ENCODE measurements at places on chromosomes 16 and 17.

- no peak for DNase-seq
Measured at GRCh38 chr16:23519282-23519681, 9.0 kb upstream of the GGA2 start.

DNA sequence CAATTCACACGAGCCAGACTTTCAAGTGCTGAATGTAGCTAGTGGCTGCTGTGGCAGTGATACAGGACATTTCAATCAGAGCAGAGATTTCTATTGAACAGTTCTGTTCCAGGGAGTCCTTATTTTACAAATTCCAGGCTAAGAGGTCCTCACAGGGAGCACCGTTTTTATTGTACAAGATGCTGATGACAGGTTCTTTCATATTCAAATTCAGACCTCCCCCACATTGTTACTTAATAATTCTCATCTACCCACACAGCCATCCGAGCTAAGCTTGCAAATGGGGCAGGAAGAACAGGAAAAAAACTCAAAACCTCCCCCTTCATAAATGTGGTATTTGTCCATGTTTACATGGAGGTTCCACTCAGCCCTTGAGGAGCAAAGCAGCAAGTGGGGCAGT is 9.8 kb downstream of the GABARAPL2 start:
- DNase-seq = no peak

DNA sequence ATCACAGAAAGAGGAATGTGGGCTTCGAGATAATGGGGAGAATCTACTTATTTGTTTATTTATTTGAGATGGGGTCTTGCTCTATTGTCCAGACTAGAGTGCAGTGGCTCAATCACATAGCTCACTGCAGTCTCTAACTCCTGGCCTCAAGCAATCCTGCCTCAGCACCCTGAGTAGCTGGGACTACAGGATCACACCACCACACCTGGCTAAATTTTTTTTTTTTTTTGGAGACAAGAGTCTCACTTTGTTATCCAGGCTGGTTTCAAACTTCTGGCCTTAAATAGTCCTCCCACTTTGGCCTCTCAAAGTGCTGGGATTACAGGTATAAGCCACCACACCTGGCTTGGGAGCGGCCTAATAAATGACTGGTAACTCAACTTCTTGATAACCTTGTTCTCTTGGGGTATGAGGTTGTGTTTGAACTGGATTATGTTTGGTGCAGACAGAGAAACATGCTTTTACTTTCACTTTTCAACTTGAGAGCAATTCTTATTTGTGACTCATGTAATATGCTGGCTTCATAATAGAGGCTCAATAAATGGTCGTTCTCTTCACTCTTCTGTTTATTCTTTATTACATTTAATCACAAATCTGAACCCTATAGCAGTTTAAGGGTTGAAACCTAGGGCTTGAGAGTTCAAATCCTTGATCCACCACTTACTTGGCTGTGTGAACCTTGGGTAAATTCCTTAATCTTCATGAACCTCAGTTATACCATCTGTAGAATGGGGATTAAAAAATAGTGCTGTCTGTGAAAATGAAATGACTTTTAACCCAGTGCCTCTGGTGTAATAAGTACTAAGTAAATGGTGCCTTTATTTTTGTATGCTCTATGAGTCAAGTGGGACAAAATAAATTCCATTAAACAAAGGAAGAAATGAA is 129.1 kb upstream of the HS3ST2 start:
- DNase-seq = peak; percentile 55

- no peak for DNase-seq
Measured at GRCh38 chr17:47829870-47830269, 1.5 kb downstream of the MRPL10 start.

DNA sequence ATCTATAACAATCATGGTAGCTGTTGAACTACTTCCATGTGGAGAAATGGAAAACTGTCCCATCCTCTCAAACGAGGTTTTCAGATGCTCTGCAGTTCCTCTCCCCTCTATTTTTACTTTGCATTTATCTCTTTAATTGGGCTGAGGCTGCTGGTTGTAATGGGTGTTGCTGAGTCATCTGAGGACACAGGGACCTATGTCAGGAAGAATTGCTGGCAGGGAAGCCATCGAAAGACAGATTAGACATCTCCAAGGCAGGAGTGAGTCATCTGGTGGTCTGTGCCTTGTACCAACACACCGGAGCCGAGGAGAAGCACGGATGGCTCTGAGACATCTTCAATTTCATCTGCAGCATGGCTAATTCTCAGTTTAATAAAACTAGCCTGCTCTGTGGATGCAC is 394.5 kb downstream of the GRIN2A start:
- no peak for DNase-seq

DNA sequence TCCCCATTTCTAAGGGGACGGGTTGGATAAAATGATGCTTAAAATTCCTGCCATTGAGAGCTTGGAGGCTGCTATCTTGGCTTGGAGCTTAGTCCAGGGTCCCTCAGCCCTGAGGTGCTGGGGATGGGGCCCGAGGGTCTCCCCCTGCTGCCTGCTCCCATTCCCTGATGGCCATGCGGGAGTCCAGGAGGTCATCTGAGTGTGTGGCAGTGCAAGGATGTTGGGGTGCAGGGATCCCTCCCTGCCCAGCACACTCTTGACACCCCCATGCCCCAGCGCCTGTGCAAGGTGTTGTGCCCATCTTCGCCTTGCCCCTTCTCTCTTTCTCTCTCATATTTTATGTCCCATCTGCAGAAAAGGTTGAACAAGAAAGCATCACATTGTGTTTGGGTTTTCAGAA is 90.4 kb downstream of the IRF8 start:
- no peak for DNase-seq

- peak; percentile 53 for DNase-seq
Measured at GRCh38 chr17:12463102-12463501, 202.6 kb upstream of the MYOCD start.

DNA sequence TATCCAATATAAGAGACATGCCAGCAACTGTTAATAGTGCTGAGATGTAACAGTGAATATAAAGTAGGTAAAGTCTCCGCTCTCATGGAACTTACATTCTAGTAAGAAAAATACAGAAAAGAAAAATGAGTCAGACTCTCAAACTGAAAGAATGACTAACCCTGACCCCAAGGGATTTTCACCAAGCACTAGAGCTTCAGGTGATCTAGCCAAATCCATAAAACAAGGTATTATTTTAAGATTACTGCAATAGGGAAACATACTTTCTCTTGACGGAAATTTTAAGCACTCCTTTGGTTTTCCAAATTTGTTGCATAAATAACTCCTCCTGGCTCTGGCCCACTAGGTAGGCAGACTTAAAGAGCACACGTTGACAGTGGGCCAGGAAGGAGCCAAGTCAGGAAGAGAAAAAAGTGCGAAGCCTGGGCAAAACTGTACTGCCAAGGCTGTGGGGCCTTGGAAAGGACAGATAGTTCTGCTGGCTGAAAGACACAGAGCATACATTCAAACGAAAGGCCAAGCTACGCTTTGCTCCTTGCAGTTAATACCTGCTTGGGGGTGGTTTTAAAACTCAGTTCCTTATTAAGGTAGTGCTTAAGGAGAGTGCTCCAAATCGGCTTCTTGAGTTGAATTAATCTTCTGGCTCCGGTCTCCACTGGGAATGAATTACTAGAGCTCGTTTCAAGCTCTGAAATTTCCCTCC is 1.4 kb downstream of the GOT2 start:
- peak; percentile 36 for DNase-seq

DNA sequence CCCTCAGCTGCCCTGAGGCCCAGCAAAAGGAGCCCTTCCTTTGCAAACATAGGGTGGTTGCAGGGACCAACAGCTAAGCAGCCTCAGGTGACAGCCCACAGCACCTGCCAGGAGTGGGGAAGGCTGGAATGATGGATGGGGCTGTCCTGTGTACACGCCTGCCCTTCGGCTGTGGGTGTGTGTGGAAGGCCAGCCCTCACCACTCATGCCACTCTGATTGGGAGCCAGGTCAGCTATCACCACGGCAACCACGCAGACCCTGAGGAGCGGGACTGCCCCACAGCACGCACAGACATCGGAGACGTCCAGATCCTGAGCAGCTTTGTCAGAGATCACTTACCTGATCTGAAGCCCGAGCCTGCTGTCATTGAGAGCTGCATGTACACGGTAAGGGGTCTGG is 11.9 kb downstream of the PIPOX start:
- DNase-seq = no peak

DNA sequence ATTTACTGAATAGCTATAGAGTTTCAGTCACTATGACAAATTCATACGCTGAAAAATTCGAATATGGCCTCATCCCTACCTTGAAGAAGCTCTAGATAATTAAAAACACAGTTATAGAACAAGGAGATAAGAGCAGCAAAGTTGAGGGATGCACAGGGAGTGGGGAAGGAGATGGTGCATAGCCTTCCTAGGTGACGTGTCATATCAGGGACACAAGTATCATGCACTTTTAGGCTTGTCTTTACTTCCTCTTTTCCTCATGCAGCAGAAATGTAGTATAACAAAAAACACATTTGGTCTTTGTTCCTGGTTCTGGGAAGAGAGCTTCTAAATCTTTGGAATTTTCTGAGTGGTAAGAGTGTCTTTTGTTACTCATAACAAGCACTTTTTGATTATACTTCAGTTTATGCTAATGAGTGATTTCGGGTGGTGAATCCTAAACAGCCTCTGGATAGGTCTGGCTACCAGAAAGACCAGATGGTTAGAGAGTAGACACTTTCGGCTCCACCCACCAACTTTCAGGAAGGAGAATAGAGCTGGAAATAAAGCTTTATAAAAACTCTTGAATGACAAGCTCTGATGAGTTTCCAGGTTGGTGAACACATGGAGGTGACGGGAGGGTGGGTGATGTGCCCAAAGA is 341.4 kb downstream of the UTP18 start:
- DNase-seq = no peak

DNA sequence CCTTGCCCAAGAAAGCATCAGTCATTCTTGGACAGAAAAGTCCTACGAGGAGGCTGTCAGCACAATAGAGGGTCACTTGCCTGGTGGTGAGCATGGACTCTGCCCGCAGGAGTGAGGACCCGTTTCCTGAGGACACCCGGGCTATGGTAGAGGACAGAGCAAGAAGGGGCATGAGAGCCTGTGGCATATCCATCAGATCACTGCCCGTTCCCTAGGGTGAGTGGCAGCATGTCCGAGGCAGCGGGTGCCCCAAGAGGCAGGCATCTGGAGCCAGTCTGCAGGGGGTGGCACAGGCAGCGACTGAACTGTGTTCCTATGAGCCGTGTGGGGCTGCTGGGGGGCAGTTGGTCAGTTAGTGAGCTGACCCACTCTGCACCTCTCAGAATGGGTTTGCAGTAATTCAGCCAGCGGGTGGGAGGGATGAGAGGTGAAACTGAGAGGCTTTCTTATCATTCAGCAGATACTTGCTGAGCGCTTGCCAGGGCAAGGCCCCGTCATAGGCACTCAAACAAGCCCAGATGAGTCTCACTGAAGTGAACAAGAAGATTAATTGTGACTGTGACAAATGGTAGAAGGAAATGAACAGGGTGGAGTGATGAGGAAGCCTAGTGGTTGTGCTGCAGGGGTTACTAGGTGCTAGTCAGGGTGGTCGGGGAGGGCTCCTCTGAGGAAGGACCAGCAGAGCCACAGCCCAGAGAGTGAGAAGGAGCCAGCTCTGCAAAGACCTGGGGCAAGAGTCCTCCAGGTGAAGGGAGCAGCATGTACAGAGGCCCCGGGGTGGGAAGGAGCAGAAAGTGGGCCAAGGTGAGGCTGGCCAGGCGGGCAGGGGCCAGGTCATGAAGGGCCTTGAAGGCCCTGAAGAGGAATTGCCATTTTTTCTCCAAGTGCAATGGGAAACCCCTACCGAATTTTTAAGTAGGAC is 87.9 kb downstream of the CLEC16A start:
- DNase-seq = no peak

GRCh38 chr16:11109566-11109965 is 146.4 kb downstream of the SOCS1 start:
- no peak for DNase-seq

GRCh38 chr17:50589095-50589705 is 28.7 kb downstream of the CACNA1G start:
- DNase-seq = peak; percentile 25

GRCh38 chr16:9316615-9317014 is 225.2 kb downstream of the HAPSTR1 start:
- DNase-seq = no peak

GRCh38 chr16:50644729-50645128 is 36.4 kb downstream of the SNX20 start:
- DNase-seq = peak; percentile 16

- peak; percentile 44 for DNase-seq
Measured at GRCh38 chr16:80718480-80719220, 85.7 kb downstream of the CDYL2 start.

DNA sequence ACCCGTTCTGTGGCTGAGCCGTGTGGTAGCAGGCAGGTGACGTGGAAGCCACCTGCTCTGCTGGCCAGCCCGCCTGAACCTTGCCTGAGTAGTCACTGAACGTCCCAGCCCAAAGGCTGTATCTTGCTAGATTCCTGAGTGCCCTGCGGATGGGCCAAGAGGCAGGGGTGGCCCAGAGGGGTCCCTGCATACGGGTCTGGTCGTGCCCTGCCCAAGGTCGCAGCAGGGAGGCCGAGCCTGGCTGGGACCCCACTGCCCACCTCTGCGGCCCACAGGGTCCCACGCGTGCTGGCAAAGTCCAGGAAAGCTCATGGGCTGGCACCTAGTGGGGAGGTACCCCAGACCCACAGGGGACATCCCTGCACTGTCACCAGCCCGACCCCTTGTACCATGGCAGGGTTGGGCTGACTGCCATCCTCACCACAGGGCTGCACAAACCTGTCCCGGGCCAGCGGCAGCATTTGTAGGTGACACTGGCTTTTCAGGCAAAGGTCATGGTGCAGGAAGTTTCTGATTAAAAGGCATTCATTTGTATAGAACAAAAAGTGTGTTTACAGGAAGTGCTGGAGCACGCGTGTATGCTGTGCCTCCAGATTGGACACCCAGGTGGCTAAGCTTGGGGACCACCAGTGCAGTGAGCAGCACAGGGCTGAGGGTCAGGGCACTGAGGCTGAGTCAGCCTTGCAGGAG is 45.1 kb upstream of the ZC3H18 start:
- no peak for DNase-seq

GRCh38 chr16:72996291-72997062 is 51.5 kb downstream of the ZFHX3 start:
- no peak for DNase-seq

GRCh38 chr16:66146798-66147197 is 219.7 kb upstream of the CDH5 start:
- DNase-seq = no peak

DNA sequence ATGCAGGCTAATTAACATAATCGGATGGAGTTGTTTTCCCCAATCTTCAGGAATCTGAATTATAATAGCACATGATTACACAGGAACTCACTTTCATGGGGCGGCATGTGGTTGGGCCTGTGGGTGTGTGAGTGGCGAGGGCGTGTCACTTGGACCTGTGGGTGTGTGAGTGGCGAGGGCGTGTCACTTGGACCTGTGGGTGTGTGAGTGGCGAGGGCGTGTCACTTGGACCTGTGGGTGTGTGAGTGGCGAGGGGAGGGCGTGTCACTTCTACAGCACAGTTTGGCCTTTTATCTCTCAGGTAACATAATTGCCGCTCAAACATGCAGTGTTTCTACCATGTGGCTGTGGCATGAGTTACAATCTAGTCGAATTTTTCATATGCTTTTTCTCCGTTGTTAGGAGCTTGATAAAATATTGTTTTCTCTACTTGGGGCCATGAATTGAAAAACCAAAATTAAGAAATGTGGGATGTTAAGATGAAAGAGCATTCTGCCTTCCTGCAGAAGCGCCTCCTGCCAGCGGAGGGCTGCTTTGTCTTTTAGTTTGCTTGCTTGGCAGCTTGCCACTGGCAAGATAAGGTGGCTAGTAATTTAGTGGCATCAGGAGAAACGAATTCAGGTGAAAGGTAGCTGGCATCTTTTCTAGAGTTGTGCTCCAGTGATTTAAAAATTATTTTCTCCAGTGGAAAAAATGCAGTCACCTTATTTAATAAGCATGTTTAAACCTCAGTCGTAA is 36.2 kb downstream of the USP10 start:
- DNase-seq = peak; percentile 51

All from cardiac fibroblast (primary cell).